ENCODE measurements at places on chromosomes 7 and 10.

GRCh38 chr10:112448888-112449287 lies 1.9 kb downstream of the VTI1A start:
- DNase-seq: no peak

- no peak for DNase-seq
Observed at GRCh38 chr7:42693722-42694121, 218.1 kb downstream of the C7orf25 start.

- no peak for DNase-seq
Observed at GRCh38 chr7:121280656-121281055, 48.1 kb upstream of the WNT16 start.

- DNase-seq: no peak
Observed at GRCh38 chr7:41752615-41753014, 49.7 kb upstream of the INHBA start.

- DNase-seq: peak; percentile 46
Observed at GRCh38 chr10:133378251-133379096, 588 bp upstream of the PAOX start.

DNA sequence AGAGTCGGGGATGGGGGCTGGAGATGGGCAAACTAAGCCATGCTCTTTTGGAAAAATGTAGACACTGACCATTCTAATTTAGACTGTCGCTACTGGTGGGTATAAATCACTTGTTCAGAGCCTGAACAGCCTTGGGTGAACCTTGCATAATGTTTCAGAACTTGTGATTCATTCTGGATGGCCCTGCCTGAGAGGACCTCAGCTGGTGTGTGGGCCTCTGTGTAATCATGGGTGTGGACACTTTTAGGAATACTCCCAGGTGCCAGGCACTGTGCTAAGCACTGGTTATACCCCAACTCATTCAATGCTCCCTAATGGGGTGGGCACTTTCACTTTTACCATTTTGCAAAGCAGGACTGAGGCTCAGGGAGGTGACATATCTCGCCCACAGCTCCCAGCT lies 26.8 kb upstream of the TM9SF3 start:
- DNase-seq: no peak

- DNase-seq: no peak
Observed at GRCh38 chr10:86218160-86218559, 148.4 kb downstream of the GRID1 start.

DNA sequence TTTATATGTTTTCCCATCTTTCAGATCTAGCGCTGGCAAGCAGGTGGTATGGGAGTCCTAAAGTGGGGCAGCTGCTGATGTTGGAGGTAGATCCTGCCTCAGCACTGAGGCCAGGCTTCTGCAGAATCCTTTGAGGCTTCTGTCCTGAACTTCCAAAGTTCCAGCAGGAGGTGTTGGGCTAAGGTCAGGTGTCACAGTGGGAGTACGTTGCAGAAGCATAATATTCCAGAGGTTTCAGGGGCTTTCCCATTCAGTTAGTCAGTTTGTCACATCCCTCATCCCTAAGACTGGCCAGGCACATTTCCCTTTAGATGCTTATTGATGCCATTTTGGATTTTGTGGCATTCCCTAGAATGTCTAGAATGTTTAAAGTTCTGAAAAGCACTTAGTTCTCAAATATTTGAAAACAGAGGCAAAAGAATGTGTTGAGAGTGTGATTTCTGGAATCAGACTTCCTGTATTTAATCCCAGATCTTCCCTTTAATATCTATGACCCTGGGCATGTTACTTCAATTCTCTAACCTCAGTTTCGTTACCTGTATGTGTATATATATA lies 319.1 kb upstream of the PHYHIPL start:
- no peak for DNase-seq
